HFFc6 (cell line): ENCODE measurements at places on chromosomes 5 and 9.

- DNase-seq = no peak
Observed at GRCh38 chr9:76897804-76898525, 7.9 kb downstream of the PRUNE2 start.

DNA sequence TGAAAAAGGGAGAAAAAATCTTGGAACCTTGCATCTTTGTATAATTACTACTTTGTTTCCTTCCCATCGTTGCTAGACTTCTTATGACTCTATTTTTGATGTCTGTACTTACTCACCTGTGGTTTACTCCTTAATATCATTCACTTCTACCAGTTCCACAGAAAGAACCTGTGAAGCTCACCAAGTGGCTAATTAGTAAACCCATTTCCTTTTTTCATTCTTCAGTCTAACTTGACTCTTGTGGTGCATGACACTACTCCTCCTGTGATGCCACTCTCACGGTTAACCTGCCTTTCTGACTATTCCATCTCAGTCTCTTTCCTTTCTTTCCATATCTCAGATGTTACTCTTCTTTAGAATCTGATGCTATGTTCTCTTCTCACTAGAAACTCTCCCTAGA, 14.6 kb downstream of the RECK start:
- no peak for DNase-seq

- DNase-seq = no peak
Observed at GRCh38 chr9:121561385-121562222, 62.0 kb upstream of the GGTA1 start.

DNA sequence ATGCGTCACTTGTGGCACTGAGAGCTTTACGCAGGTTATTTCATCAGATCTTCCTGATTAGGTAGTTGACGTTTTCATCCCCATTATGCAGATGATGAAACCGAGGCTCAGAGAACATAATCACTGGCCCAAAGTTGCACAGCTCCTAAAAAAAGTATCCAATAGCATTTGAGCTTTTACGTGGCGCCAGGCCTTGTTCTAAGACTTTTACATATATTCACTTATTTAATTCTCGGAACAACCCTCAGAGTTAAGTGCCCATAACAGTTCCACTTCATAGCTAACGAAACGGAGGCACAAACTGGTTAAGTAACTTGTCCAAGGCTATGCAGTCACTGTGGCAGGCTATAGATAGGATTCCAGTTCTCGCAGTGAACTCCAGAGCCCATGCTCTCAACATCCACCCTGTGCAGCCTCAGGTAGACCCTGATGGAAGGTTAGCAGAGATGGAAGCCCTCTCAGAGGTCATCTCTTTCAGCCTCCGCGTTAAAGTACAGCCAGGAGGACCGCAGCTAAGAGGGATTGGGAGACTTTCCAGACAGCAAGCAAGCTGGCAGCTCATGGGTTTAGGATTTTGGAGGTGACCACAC, 39.3 kb downstream of the AMBP start:
- no peak for DNase-seq

DNA sequence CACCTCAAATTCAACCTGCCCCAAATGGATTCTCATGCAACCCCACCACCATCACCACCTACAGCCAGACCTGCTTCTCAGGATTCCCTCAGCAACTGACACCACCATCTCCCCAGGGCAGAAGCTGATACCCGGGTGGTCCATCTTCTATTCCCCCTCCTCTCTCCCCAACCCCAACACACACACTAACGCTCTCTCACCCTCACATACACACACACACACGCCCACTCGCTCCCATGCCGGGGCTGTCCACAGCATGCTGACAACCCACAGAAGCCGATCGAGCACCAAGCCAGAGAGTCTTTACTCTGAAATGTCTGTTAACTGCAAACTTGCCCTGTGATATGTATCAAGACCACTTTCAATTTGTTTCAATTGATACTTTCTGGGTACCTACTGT, 28.4 kb downstream of the B4GALT1 start:
- no peak for DNase-seq

GRCh38 chr9:29060041-29060440, 1486.8 kb upstream of the C9orf72 start:
- DNase-seq = no peak

GRCh38 chr5:173018358-173018757, 34.8 kb downstream of the ATP6V0E1 start:
- no peak for DNase-seq

GRCh38 chr5:137888466-137888862, 793 bp upstream of the PKD2L2 start:
- no peak for DNase-seq

- no peak for DNase-seq
Observed at GRCh38 chr9:123421186-123421585, 65.2 kb downstream of the CRB2 start.

- DNase-seq = no peak
Observed at GRCh38 chr9:132743931-132744479, 73.7 kb downstream of the GTF3C4 start.

GRCh38 chr5:151743530-151743929, 14.9 kb downstream of the ATOX1 start:
- no peak for DNase-seq

GRCh38 chr9:137834846-137835546, 42.6 kb upstream of the CACNA1B start:
- DNase-seq = no peak

DNA sequence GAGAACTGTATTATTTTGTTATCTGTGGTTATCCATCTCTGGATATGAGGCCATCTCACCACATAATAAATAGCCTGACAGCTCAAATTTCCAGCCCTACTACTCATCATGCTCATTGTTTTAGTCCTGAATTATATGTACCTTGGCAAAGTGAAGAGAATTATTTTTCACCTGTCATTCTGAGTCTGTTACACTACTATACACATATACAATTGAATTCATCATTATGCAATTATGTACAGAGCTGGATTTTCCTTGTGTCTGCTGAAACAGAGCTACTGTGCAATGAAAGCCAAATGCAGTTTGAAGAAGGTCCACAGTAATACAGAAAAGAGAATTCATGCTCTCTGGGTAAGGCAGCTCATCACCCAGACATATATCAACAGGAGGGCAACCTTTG, 28.5 kb downstream of the ESM1 start:
- no peak for DNase-seq

- DNase-seq = no peak
Observed at GRCh38 chr5:146877783-146878475, 628 bp downstream of the PPP2R2B start.

- DNase-seq = peak; percentile 7
Observed at GRCh38 chr5:110377943-110378342, 348.5 kb downstream of the TMEM232 start.

DNA sequence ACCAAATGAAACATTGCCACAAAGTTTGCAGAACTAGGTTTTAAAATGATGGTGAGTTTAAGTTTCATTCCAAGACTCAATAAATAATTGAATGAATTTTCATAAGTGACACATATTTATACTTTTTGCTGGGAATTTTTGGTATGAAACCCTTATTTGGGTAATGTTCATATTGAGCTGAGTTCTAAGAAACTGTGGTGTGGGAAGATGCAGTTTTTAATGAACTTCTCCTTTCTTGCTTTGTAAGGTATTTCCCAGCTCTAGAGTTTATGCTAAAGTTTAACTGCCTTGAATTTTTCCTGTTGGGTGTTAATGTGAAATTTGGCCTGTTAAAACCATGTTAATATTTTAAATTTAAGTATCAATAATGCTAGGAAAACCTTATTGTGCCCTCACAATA, 15.1 kb downstream of the RABGAP1 start:
- DNase-seq = no peak

DNA sequence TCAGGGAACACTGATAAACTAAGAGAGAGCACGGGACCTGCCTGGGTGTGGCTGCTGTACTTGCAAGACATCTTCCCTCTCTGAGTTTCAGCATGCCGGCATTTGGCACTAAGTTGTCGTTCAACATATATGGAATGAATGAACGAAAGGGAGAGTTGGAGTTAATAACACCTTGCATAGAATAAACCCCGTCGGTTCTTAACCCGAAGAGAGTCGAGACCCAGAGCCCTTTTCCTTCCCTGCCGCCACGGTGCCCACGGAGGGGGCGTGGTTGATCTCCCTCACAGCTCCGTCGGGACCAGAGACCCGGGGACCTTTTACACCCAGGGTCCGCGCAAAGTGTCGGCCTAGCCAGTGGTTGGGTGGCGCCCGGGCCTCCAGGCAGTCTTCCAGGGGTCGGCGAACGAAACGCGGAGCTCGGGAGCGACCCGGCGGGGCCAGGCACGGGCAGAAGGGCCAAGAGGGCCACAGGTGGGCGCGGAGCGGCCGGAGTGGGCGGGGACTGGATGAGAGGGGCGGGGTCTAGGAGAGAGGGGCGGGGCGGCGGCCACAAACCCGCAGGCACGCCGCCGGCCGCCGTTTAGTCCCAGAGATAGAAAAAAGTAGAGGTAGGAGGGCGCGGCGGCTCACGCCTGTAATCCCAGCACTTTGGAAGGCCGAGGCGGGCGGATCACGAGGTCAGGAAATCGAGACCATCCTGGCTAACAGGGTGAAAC, 735 bp upstream of the RPL26L1 start:
- DNase-seq = no peak

DNA sequence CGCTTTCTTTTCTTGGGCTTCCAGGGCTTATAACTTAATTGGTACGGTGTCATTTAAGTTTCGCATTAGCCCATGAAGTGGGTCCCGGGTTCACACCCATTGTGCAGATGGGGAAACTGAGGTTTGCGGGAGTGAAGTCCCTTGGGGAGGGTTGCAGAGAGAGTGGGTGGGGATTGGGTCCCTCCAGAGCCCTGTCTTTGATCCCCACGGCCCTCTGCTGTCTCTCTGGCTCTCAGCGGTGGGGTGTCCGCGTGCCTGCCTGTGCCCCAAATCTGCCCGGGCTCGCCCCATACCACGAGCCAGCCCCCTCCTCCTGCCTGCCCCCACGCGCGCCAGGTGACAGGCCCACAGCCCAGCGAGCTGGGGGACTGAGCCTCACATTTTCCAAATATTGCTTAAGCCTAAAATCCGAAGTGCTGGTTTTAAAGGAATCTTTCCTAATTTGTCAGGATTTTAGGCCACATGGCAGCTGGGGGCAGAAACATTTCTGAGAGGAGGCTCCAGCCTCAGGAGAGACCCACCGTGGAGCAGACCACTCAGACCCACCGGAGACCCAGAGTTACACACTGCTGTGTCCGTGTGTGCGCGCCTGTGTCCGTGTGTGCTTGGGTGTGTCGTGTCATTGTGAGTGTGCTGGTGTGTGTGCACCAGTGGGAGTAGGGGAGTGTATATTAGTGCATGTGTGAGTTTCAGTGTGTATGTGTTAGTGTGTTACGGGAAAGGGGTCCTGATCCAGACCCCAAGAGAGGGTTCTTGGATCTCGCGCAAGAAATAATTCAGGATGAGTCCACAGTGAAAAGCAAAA, 159.5 kb upstream of the IER5L start:
- no peak for DNase-seq

DNA sequence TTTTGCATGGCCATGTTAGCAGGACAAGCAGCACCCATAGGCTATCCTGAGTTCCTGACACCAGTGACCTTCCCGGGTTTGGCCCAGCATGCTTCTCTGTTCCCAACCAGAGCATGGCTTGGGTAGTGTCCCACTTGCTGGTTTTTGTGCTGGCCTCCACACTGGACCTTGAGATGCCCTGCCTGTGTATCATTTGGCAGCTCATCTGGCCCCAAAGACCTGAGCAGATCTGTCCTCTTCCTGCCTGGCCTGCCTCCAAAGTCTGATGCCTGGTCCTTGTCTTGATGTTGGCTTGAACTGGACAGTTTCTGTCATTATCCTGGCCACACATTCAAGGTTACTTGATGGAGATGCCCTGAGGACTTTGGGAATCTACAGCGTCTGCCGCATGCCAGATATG, 590.7 kb upstream of the KLF4 start:
- DNase-seq = no peak

DNA sequence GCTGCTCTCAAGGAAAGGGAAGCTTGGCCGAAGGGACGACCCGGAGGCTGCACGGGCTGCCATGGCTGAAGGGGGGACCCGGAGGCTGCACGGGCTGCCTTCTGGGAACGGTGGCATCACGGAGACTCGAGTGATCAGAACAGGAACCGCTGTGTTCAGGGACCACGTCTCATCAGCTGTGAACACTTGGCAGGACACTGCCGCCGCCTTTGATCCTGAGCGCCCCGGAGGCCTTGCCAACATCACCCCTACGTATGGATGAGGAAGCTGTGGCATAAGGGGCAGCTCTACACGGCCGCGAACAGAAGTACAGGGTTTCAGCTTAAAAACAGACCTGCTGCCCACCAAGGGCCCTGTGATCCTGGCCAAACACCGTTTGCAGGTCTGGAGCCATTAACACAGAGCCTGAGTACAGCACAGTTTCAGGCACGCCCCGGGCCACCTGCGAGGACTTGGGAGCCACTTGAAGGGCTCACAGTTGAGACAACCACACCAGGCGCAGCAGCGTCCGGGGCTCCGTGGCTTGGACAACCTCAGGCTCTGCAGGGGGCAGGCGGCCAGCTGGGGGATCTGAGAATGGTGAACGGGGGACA, 23.9 kb upstream of the TERT start:
- DNase-seq = no peak
